NCI-H1436 treated with DMSO at 0.1 percent for 48 hours (cell line): ENCODE measurements at places on chromosomes 3 and 15.

DNA sequence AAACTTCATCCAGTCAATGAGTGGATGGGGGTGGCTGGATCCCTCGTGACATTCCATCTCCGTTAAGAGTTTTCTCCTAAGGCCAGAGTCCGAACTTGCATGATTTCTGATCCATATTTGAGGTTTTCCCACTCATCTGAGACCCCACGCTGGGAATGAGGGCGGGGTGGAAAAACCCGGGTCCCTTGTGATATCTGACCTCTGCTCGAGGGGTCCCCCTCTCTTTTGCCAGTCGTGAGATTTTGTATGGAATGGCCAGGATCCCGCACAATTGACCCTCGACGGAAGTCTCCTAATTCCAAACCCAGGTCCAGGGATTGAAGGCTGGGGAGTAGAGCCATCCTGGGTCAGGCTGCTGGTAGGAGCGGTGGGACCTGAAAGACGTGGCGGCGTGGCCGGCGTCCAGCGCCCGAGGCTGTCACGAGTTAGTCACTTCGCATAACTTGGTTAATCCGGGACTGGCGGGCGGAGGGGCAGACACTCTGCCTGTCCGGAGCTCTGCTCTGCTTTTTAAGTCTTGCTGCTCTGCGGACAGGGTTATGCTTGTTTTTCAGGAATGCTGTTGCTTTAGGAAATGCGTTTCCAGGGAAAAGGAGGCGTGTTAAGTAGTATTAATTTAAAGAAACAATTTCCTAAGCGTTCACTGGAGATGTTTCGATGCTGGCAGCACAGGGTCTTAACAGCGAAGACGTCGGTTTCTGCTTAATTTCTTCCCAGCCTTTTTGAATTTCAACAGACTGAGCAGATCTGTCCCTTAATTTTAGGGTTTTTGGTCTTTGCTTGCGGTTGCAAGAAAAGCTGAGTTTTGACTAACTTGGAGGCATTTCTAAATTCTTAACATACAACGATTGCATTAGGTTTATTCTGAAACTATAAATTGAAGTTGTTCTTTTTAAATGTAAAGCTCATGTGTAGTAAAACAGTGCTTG is 69.7 kb upstream of the LRRFIP2 start:
- DNase-seq = no peak

- no peak for DNase-seq
Measured at GRCh38 chr3:98730886-98731537, 32.1 kb upstream of the ST3GAL6 start.

GRCh38 chr15:64521726-64522164 is 61.4 kb downstream of the ZNF609 start:
- DNase-seq = no peak

DNA sequence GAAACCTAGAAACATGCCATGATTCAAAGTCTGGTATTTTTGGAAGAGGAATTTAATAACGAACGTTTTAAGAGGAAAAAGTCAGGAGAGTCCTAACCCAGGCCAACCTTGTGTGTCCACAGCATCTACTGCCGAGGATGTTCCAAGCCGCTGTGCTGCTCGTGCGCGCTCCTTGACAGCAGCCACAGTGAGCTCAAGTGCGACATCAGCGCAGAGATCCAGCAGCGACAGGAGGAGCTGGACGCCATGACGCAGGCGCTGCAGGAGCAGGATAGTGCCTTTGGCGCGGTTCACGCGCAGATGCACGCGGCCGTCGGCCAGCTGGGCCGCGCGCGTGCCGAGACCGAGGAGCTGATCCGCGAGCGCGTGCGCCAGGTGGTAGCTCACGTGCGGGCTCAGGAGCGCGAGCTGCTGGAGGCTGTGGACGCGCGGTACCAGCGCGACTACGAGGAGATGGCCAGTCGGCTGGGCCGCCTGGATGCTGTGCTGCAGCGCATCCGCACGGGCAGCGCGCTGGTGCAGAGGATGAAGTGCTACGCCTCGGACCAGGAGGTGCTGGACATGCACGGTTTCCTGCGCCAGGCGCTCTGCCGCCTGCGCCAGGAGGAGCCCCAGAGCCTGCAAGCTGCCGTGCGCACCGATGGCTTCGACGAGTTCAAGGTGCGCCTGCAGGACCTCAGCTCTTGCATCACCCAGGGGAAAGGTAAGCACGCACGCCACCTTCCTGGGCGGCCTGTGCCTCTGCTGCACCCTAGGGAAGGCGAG is 28.4 kb downstream of the PML start:
- DNase-seq = no peak

DNA sequence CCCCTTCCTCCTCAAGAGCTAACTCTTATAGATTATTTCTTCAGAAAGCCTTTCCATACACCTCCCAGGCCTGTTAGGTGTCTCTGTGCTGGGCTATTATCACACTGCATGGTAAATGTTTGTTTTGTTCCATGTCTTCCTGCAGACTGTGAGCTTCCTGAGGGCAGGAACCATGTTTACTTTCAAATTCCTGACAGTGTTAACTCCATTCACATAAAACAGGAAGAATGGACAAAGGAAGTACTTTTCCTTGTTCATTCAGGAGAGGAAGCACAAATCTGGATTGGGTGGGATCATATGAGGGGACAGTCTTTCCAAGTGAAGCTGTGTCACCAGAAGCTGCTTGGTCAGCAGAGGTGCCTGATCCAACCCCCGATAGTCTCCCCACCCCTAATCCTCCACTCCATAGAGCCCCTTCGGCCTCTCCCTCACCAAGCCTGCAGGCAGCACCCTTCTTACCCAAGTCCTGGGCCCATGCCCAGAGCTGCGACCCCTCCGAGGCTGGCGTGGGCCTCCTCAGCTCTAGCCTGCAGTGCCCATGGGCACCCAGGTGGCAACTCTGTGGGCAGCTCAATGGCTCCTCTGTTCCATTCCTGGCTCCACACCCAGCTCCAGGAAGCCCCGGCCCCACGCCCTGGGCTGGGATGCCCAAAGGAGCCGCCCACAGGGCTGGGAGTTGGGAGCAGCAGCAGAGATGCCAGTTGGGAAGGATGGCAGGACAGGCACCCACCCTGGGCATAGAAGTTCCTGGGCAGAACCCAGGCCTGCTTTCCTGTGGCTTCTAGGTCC is 6.9 kb downstream of the SHF start:
- DNase-seq = no peak

DNA sequence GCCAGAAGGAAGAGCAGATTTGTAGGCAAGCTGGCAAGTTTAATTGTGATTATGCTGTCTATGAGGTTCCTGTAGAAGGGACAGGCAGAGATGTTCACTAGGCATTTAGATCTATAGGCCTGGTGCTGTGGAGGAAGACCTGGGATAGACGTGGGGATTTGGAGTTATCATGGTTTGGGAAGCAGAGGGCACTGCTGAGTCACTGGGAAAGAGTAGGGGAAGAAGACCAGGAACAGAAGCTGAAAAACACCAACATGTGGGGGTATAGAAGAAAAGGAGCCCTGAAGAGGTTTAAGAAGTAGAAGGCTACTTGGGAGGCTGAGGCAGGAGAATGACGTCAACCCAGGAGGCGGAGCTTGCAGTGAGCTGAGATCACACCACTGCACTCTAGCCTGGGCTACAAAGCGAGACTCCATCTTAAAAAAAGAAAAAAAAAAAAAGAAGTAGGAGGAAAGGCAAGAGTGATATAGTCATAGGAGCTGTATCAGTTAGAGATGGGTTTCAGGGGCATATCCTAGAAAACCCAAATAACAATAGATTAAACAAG is 19.3 kb downstream of the GRK7 start:
- no peak for DNase-seq

- no peak for DNase-seq
Measured at GRCh38 chr15:64883100-64883581, 28.6 kb upstream of the ANKDD1A start.

DNA sequence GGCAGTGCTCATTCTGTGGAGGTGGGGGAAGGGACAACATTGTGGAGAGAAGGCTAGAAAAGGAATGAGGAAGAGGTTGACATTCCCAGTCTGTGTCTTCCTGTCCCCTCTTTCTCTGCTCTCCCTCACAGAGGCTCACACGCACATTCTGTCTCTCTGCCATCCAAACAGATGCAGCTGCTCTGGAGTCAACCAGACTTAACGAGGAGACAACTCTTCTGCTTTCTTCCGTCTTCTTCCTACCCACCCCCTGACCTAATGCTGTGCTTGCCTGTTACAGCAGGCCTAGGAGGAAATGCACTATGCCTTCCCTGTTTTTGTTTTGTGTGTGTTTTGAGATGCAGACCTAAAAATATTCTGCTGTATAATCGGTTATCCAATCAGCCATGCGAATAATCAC is 121.9 kb downstream of the CACNA1D start:
- no peak for DNase-seq

DNA sequence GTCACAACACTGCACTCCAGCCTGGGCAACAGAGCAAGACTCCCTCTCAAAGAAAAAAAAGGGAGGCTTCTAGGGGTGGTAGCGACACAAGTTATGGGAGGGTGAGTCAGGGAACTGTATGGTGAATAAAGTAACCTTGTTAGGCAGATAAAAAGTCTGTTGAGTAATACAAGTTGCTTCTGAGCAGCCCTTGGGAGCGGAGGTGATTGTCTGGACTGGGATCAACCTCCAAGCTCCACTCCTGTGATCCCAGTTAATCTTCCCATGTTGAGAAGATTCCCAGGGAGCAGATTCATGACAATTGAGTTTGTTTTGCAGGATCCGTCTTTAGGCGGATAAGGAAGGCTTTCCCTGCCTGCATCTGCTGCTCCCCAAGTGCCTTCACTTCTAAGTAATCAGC is 335.9 kb downstream of the THSD4 start:
- no peak for DNase-seq

- no peak for DNase-seq
Measured at GRCh38 chr3:114452256-114452655, 158.4 kb downstream of the TIGIT start.

GRCh38 chr3:13566769-13567310 is 17.9 kb downstream of the FBLN2 start:
- DNase-seq = no peak

DNA sequence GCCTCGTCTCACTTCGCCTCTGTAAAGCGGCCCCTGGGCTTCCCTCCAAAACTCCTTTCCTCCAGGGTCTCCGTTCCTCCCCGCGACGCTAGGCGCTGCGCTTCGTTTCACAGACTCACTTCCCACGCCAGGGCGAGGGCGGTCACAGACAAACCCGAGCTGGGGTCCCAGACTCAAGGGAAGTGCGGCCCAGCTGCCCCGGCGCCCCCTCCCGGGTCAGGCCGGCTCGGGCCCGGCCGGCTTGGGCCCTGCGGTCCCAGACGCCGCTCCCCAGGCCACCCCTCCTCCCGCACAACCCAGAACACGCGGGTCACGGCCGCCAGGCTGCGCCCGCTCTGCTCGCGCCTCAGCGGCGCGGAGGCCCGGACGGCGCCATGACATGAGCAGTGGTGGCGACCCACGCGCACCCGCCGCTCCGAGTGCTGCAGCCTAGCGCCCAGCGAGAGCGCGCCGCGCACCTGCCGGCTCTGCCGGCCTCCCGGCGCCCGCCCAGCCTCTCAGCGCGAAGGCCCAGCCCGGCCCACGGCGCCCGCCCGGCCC is 547 bp downstream of the NUP210 start:
- no peak for DNase-seq

- peak; percentile 27 for DNase-seq
Measured at GRCh38 chr15:73628976-73629797, 4.0 kb downstream of the NPTN start.

DNA sequence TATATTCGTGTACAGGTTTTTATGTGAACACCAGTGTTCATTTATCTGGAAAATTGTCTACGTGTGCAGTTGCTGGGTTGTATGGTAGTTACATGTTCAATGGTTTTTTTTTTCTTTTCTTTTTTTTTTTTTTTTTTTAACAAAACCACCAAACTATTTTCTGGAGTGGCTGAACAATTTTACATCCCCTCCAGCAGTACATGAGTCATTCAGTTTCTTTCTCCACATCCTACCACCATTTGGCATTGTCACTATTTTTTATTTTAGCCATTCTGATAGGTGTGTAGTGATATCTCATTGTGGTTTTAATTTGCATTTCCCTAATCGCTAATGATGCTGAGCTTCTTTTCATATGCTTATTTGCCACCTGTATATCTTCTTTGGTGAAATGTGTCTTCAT is 256.3 kb upstream of the EOMES start:
- no peak for DNase-seq

GRCh38 chr3:31699309-31699953 is 166.7 kb downstream of the STT3B start:
- DNase-seq = no peak

- DNase-seq = peak; percentile 59
Measured at GRCh38 chr3:189094539-189094938, 77.2 kb upstream of the TPRG1 start.

DNA sequence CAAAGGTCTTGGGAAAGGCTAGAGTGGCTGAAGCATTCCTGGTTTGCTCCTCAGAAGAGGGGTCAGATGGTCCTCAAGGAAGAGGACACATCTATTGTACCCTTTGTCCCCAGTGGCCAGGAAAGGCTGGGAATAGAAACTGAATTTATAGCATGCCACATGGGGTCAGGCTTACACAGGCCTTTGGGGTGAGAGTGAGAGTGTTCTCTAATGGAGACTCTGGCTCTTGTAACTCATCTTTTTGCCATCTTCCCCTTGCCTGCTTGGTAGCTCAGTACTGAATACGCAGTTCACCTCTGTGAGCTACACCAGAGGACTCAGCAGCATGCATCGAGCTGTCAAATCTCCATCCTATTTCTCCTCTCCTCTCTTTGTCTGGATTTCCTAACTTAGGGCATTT is 87.5 kb downstream of the ATP2B2 start:
- no peak for DNase-seq

- DNase-seq = no peak
Measured at GRCh38 chr3:104849070-104849469, 517.6 kb upstream of the ALCAM start.

- no peak for DNase-seq
Measured at GRCh38 chr3:46999516-47000197, 20.2 kb downstream of the NBEAL2 start.

GRCh38 chr3:107082527-107082926 is 294.7 kb upstream of the CCDC54 start:
- DNase-seq = no peak

DNA sequence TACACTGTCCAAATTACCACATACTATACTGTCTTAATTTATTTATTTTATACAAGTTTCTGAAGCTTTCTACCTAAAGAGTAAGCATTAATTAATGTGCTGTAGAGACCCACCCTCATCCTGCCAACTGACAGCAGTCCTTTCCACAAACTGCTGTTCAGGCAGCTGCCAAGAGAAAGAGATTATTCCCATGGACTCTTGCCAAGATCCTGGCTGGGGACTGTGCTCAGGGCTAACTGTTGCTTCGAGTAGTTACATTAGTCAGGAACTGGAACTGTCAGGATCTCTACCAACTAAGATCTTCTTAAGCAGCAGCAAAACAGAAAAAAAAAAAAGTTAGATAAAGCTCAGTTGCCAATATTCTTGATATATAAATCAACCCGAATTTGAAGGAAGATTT is 398.8 kb downstream of the MECOM start:
- DNase-seq = no peak

GRCh38 chr15:38263996-38264395 is 11.4 kb downstream of the SPRED1 start:
- DNase-seq = no peak

- DNase-seq = no peak
Measured at GRCh38 chr3:64031540-64032508, 8.5 kb upstream of the PSMD6 start.
